GM12865 (cell line): ENCODE measurements at places on chromosomes 5 and 9.

DNA sequence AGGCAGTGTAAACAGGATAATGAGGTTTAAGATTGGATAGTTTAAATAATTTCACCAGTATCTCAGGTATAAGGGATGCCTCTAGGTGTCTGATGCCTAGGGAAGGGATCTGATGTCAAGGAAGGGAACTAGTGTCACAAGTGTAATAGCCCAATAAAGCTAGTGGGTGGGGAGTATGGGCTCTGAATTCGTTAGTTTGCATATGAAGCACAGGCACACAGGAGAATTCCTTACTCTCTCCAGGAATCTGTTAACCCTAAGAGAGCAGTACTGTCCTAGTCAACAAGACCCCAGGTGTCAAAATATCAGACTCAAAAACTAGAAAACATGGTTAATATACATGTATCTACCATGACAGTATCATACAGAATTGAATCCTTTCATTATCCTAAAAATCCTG lies 352.5 kb upstream of the CYLC2 start:
- DNase-seq: no peak

DNA sequence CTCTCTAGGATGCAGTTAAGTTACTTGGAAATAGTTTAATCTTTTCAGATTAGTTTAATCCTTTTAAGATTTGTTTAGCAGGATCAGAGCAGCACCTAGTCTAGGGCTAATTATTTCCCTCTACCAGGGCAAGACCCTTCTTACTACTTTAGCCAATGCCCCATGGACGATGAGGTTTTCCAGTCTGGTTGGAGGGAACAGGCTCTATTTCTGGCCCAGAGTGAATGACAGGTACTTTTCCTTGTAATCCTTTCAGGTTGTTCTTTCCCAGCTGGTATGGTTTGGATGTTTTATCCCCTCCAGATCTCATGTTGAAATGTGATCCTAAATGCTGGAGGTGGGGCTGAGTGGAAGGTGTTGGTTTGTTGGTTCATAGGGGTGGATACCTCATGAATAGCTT lies 27.2 kb downstream of the PTTG1 start:
- DNase-seq: no peak

DNA sequence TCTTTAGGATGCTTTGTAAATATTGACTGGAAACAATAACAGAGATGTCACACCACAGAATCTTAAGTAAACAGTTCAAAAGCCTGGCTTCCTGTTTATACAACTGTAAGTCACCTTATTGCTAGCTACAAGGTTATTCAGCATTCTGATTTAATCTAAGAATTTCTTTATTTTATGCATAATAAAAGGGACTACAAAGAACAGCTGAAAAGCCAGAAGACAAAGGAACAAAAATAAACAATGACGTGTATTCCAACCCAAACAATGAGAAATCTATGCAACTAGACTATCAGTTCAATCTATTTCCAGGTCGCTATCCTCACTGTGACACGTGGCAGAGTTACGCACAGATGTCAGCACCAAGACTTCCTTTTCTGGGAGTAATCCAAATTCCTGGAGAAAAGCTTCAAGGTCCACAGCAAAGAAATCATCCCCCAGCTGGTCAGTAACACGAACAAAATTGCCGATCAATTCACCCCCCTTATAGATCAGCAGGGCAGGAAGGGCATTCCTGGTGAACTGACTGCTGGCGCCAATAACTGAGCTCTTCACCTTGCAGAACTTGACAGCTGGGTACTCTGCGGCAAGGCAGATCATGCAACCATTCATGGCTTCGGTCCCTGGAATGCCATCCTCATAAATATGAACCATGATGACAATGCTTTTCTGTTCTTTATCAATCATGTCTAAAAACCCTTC lies 8.4 kb downstream of the PDCL start:
- no peak for DNase-seq

- no peak for DNase-seq
Measured at GRCh38 chr5:149855366-149855765, 89.2 kb downstream of the PDE6A start.

GRCh38 chr9:129933185-129934040 lies 98.2 kb downstream of the USP20 start:
- DNase-seq: no peak

- DNase-seq: no peak
Measured at GRCh38 chr9:3177146-3177761, 333.4 kb upstream of the PUM3 start.

DNA sequence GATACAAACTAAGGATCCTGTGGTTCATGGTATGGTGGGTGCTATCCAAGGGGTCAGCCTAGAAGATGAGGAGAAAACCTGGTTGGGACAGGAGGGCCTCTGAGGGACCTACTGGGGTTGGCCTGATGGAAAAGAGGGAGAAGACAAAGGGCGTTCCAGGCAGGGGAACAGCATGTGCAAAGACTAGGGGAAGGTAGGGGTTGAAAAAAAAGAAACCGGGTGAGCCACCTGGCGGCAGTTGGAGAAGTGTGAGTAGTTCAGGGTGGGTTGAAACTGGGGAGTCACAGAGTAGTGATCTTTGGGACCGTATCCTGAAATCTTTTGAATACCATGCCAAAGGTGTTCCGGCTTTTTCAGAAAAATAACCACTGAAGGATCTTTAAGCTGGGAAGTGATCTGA lies 8.7 kb upstream of the GABRP start:
- no peak for DNase-seq

DNA sequence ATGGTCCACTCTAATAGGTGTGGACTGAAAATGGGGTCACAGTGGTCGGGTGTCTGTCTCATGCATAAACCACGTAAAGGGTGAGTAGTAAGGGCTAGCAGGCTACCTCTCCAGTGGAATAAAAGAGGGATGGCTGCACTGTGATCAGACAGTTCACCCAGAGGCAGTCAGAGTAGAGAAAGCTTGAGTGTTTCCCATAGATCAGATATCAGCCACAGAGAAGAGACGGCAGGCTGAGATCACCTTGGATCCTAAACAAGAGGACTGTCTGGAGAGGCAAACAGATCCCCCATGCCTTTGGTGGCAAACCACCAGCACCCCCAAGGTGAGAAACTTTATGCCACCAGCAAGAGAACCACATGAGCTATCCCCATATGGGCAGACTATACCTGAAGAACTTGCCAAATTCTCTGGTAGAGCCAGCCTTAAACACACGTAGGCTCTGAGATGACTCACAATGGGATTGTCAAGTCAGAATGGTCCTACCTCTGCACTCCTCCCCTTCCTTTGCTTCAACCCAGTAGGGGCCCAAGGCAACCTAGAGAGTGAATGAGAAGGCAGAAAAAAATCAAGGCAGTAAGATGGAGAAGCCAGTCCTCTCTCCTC lies 205.2 kb upstream of the MAP3K1 start:
- DNase-seq: peak; percentile 27

DNA sequence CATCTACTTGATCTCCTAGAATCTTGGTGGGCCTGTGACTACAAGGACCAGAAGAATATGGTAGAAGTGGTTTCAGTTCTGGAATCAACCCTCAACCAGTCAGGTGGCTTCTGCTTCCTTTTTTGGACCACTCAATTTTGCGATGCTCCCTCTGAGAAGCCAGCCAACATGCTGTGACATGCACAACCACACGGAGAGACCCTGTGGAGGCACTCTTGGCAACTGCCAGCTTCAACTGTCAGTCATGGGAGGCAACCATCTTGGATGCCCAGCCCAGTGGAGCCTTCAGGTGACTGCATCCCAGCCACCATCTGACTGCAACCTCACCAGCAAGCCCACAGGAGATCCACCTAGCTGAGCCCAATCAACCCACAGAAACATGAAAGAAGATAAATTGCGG lies 137.3 kb downstream of the FAM114A2 start:
- DNase-seq: peak; percentile 7

DNA sequence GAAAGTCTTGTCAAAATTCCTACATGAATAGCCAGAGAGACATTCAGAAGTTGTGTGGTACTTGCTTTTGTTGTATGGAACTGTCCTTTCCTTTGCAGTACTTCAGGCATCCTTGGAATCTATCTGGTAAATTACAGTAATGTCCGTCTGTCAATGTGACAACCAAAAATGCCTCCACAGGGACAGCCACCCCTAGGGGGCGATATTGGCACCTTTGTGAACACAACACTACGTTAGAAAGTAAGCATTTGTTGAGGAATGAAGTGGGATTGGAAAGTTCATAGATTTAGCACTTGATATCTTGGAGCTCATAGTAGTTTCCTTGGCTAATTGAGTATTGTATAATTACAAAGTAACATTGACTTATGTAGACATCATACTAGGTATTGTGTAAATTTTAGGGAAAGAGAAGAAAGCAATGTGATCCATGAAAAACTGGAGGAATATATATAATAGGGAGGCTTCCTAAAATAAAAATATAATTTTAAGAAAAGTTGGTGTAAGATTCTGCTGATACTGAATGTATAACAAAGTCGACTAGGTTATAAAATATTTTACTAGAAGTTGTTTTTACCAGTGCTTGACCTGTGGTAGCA lies 32.7 kb downstream of the TMEFF1 start:
- DNase-seq: peak; percentile 73

DNA sequence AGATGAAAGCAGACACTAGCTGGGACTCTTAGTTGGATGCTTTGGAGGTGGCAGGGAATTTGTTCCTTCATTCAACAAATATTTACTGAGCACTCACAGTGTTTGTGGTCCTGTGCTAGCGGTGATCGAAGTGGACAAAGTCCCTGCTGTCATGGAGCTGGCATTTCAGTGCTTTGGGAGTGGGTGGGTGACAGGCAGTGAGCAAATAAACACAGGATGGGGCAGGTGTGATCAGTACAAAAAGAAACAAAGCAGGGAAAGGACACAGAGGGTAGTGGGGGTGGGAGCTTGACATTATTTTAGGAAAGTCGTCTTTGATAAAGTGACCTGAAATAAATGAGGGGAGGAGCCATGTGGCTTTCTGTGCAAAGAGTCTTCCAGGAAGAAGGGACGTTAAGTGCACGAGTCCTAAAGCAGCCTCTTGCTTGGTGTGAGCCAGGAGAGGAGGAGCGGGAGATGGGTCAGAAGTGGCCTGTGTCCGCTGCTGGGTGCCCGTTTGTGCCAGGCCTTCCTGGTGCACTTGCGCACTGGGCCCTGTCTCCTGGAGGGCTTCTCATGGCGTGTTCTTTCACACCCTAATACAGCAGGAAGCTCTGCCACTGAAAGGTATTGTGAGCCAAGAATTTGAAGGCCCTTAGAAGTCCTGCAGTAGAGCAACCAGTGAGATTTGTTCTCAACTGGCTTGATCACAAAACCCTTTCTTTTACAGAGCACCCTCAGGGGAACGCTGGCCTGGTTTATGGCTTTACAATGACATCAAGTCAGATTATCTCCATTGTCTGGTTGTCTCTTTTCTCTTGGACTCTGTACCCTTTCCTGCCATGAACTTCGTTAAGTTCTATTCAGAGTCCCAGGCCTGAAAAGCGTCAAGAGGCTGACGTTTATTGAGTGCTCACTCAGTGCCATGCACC lies 14.8 kb downstream of the NDST1 start:
- DNase-seq: no peak

DNA sequence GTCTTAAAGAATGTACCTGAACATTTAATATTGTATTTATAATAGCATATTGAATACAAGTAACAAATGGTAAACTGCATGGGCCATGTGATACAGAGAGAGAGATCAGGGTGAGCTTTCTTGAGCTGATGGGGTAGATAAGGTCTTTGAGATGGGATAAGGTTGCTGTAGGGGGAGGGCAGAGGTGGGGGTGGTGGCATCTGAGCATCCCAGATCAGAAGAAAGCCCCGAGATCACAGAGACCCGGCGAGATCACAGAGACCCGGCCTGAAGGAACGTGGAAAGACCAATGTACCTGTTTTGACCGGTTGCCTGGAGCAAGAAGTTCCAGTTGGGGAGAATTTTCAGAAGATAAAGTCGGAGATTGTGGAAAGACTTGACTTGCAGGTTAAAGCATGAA lies 6.6 kb downstream of the SMARCA2 start:
- DNase-seq: no peak

DNA sequence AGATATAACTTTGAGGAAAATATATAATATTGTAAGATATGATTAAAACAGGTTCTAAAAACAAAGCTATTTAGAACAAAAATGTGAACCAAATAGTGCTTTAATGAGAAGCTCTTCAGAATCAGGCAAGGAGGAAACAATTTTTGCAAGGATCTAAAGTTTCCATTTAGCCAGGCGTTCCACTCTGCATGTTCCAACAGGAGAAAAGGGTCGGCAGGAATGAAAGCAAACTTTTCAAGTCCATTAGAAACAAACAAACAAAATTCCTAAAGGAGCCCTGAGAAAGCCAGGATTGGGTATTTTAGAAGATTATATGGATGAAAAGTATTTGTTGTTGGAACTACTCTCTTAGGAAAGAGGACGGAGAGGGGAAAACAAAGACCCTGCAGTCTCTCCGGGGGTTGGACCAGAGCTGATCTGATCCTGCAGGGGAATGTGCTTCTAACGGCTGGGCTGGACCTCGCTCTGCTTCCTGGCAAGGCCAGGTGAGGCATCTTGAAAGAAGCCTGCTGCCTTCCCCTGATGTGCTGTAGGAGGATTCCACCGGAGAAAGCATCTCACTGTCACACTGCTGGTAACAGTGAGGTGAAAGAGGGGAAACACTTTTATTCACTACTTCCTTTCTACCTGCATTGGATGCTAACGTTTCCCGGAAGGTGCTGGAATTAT lies 94.6 kb downstream of the PRRT1B start:
- no peak for DNase-seq

DNA sequence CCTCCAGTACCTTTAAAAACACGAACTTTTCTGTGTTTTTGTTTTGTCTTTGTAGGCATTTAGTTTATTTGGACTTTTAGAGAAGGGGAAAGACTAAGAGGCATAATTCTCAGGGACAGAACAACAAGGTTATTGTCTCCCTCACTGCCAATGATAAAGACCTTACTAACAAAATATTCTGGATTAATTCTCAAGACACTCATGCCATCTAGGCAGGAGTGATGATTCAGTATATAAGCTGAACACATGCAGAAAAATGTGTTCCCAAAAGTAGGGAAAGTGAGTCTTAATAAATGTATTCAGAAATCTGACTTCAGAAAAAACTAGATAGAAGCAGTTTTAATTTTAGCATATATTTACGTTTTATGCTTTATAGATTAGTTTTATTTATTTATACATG lies 17.4 kb upstream of the ASPN start:
- DNase-seq: no peak

DNA sequence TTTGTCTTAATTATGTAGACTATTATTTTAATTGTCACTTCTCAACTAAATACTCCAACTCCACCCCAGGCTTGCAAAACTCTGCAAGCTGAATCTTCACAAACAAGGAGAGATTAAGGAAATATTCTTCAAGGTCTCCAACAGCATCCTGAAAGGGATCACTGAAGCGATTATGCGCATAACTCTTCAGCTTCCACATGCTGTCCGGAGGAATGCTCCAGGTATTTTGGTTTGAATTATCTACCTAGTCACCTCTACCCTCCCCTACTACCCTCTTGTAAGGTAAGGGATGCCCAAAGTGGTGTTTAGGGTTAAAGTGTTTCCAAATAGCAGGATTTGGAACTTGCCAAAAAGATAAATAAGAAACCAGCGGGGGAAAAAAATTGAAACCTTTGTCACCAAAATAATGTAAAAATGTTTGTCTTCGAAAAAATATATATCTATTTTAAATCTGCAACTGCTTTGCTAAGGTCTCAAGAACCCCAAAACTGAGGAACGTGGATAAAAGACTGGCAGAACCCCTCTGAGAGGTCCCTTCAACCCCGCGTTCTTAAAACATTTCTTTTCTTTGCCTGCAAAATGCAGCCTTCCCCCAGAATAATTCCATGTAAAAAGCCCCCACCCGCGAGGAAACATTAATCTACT lies 11.6 kb downstream of the PTCH1 start:
- no peak for DNase-seq
